ENCODE measurements at places on chromosomes 4 and X. TPM values are rescaled to one million over a fixed set of nuclear protein-coding genes. Genes with fewer than 3 reads are reported as not detected.

DNA sequence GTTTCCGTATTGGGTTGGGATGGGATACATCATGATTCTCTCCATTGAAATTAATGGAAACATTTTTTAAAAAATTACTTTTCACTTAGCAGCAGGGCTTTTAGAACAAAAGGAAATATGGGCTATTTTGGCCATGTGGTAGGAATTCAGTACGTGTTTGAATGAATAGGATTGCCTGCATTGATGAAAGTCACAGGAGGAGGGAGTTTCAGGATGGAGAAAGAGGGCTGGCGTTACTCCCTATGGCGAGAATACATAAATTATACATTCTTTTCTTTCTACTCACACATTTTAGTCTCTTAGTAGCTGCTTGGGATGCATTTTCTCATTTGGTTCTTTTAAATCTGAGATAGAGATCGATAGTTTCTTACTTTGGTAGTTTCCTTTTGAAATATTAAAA is 100.3 kb upstream of the PDHA1 start:
- DNase-seq: no peak

GRCh38 chr4:82352825-82353366 is 20.9 kb downstream of the HNRNPD start:
- DNase-seq: no peak

DNA sequence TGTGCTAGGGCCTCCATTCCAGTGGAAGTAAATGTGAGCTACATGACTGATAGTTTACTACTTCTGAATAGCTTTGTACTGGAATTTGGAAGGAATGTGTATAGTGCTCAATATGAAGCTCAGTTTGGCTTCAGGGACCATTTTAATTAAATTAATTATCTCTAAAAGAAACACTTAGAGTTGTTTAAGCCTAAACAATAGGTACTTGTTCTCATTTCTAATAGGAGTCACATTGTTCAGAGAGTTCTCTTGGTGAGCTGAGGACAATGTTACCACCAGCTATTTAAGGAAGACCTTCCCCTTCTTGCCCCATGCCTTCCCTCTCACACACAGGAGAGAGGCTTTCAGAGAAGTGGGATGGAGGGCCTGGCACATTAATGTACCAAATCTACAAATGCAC is 78.3 kb downstream of the CHIC2 start:
- DNase-seq: no peak

- peak; percentile 60 for DNase-seq
Observed at GRCh38 chrX:19883878-19884277, 3.5 kb downstream of the SH3KBP1 start.

- peak; percentile 91 for DNase-seq
Observed at GRCh38 chr4:169254546-169254983, 16.2 kb downstream of the SH3RF1 start.

ENPEP gene
- 0.15 TPM for total RNA-seq

PTPN13 gene
- 12.3 TPM for total RNA-seq

TNMD gene
- not detected for total RNA-seq

GRIA2 gene
- not detected for total RNA-seq

Data from M059J (cell line).